ENCODE measurements at places on chromosomes 12 and 14.

DNA sequence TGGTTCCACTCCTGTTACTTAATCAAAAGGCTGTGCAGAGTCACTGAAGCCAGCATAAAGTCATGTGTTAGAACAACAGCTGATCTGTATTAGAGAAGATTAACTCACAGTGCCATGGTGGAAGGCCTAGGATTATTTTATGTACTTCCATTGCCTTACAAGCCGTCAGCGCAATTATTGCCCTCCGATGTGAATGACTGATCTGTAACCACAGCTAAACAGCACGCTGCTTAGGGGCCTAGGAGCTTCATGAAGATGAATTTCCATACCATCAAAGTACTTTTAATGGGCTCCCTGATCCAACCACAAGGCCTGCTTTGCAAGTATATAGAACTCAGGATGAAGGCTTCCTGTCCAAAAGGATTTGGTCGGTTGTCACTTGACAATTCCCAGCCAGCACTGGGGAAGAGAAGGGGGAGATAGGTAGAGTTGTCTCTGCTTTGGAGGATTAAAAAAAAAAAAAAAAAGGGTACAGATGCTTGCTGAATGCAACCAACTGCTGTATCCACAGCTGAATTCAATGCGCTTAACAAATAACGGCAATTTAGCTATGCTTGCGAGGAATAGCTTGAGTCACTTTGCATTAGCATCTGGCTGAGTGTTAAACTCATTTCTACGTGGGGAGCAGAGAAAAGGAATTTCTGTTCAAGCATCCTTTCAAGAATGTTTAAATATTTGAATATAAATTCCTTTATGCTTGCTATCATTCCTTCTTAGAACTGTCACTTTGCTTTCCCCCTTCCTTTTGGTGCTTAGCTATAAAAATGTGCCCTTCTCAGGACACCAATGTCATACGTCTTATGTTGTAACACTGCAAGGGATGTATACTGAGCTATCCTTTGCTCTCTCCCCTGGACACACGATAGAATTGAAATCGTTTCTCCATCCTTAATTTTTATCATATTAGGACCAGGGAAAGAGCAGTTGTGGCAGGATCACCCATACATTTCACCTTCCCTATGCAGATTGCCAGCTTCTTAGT is 387.8 kb downstream of the SOX5 start:
- DNase-seq: no peak

DNA sequence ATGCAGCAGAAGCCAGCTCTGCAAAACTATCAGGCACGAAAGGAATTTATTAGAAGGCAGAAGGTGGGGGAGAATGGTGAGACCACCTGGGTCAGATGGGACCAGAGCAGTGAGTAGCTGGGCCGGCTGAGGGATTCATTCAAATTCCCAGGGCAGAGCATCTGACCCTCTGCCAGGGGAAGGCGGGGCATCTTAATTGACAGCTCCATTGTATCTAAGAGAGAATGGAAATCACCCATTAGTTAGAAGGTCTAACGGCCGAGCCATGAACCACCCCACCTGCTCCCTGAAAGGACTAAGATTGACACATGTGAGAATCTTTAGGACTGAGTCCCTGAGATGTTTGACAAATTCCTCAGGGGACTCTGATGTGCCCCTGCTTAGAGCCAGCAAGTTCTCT is 83.7 kb downstream of the PHETA1 start:
- no peak for DNase-seq

DNA sequence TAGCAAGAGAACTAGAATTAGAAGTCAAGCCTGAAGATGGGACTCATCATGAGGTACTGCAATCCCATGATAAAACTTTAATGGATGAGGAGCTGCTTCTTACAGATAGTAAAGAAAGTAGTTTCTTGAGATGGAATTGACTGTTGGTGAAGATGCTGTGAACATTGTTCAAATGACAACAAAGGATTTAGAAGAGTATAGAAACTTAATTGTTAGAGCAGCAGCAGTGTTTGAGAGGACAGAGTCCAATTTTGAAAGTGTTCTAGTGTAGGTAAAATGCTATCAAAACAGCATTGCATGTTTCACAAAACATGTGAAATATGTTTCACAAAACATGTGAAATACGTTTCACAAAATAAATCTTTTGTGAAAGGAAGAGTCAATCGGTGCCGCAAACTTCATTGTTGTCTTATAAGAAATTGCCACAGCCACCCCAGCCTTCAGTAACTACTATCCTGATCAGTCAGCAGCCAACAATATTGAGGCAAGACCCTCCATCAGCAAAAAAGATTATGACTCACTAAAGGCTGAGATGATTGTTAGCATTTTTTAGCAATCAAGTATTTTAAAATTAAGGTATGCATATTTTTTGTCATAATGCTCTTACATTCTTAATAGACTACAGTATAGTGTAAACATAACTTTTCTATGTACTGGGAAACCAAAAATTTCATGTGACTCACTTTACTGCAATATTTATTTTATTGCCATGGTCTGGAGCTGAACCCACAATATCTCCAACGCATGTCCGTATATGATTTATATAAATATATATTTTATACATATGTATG is 173.4 kb upstream of the BMP4 start:
- no peak for DNase-seq

DNA sequence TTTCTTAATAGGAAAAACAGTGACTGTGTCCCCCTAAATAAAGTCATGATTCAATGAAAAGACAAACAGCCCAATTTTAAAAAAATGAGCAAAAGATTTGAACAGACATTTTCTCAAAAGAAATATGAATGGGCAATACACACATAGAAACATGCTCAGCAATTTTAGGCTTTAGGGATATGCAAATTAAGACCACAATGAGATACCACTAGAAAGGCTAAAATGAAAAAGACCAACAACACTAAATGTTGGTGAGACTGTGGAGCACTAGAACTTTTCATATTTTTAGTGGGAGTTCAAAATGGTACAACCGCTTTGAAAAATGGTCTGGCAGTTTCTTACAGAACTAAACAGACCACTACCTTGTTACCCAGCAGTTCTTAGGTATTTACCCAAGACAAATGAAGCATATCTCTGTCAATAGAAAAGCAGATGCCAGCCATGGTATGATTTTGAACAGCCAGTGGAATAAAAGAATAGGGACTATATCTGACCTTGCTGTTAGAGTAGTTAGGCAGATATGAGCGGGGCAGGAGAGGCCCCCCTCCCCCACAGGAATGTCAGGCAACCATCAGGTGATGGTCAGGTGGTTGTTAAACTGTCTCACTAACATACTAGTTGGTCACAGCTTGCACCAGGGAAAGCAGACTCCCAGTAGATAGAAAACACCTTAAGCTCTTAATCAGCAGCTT is 108.8 kb downstream of the PRKCH start:
- DNase-seq: no peak

GRCh38 chr12:98646294-98647090 is 1.4 kb downstream of the APAF1 start:
- DNase-seq: peak; percentile 28

DNA sequence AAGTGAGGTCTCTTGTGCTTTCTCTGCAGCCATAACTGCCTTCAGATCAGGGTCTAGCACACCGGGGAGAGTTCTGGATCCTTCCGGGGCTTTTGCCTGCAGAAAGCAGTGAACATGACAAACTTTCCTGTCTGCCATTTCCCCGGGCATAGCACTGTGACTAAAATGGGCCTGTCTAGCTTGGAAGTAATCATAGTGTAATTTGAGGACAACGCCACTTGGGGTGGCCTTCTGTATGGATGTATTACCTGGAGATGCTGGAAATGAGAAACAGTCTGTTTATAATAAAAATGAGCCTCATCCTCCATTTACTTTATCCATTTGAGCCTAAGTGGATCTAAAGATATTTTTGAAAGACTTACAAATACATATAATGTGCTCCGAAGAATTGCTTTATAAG is 453.7 kb downstream of the VRK1 start:
- no peak for DNase-seq

DNA sequence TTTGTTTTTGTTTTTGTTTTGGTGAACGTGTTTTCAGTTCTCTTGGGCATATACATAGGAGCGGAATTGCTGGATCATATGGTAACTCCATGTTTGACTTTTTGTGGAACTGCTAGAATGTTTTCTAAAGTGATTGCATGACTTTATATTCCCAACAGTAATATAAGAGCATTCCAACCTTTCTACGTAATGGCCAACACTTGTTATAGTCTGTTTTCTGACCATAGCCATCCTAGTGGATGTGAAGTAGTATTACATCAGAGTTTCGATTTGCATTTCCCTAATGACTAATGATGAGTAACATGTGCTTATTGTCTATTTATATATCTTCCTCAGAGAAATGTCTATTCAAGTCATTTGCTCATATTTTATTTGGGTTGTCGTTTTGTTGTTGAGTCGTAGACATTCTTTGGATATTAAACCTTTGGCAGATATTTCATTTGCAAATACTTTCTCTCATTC is 268.7 kb downstream of the AEBP2 start:
- DNase-seq: peak; percentile 38

DNA sequence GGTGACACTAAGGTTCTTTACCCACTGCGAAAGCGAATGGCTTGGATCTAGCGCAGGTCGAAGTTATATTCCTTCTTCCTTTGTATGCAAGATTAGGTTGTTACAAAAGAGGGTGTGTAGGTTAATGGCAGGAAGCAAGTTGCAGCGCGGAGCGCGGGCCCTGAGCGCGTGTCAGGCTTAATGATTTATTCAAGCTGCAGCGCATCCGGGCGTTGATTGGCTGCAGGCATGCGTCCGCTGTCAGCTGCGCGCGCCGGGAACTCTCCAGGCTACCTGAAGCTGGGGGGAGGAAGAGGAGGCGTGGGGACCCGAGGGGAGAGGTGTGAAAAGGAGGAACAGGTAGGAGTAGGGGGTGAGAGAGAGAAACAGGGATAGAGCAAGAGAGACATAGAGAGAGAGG is 7.4 kb downstream of the ASCL1 start:
- DNase-seq: no peak

- no peak for DNase-seq
Measured at GRCh38 chr14:79352076-79352630, 859.2 kb downstream of the DIO2 start.

DNA sequence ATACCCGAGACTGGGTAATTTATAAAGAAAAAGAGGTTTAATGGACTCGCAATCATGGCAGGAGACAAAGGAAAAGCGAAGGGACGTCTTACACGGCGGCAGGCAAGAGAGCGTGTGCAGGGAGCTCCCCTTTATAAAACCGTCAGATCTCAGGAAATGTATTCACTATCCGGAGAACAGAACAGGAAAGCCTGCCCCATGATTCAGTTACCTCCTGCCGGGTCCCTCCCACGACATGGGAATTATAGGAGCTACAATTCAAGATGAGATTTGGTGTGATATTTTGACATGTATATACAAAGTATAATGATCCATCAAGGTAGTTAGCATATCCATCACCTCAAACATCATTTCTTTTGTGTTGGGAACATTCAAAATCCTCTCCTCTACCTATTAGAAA is 2.3 kb upstream of the CDCA4 start:
- peak; percentile 63 for DNase-seq

DNA sequence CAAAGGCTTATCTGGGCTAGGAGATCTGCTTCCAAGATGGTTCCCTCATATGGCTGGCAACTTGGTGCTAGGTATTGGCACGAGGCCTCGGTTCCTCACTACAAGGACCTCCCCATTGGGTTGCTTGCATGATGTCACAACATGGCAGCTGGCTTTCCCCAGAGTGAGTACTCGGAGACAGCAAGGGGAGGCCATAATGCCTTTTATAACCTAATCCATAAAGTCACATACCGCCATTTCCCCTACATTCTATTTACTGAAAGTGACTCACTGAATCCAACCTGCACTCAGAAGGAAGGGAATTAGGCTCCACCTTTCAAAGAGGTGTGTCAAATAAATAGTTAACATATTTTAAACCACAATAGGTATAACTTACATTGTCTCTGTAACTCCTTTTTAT is 130.9 kb downstream of the SAMD4A start:
- DNase-seq: no peak

DNA sequence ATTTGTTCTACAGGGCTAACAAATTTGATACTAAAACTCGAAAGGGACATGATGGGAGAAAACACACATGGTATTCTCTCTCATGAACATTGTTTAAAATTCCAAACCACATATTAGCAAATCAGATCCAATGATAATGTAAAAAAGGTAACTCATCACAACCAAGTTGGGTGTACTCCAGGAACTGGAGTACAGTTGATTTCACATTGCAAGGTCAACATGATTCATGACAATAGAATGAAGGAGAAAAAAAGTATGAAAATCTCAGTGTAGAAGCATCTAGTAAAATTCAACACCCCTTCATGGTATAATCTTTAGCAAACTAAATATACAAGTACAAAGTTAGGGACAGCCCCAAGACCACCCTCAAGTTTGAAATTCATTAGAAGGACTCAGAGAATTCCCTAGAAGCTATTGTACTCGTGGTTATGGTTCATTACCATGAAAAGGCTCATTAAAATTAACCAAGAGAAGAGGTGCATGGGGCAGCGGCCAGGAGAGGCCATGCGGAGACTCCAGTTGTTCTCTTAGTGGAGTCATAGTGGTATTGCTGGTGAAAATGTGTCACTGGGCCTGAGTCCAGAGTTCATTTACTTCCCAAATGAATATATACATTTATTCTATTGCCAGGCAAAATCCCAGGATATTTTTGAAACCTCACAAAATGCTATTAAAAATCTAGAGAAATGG is 3.1 kb upstream of the CDCA4 start:
- DNase-seq: peak; percentile 79

DNA sequence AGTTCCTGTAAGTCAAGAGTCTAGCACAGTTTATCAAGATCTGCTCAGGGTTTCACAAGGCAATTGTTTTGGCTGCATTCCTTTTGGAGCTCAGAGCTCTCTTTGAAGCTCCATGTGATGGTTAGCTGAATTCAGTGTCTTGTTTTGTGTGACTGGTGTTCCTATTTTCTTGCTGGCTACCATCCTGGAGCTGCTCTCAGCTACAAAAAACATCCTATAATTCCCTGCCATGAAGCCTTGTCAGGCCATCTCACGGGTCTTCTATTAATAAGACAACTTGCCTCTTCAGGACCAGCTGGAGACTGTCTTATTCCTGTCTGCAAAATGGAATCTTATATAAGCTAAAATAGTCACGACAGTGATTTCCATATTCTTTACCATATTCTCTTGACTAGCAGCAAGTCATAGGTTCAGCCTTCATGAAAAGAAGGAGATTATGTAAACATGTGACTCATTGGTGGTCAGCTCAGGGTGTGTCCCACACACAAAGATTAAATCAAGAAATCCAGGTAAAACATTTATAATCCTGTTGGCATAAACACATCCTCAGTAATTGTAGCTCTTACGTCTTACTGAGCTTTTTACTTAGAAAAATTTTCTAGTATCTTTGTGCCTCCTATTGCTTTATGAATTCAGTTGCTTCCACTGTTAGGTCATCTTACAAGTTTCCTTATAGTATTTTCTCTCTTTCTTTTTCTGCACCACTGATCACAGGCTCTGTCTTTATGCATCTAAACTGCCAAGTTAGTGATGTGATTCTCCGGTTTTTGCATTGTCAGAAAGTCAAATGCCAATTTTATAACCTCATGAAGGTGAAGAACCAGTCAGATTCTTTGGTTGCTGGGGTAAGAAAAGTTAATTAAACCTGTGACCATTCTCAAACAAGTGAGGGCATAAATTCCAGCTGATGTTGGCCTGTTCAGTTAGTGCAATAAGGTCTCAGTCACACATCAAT is 378.5 kb upstream of the MGAT4C start:
- peak; percentile 5 for DNase-seq

GRCh38 chr12:104163631-104164030 is 25.6 kb upstream of the NFYB start:
- no peak for DNase-seq

Data from astrocyte of the spinal cord (primary cell).